Activated CD4-positive, alpha-beta T cell treated with anti-CD3 and anti-CD28 coated beads, Interleukin-2, Interleukin-4, amounts not matched to agents 100 ng/mL and 50 ng/mL, durations not matched to agents 16 hours and 8 hours (primary cell): ENCODE measurements at places on chromosomes 6 and 20.
A peak's percentile ranks its signal among the peaks of the same experiment; 100 is the strongest.

GRCh38 chr6:29813809-29814208 lies 13.8 kb upstream of the HLA-G start:
- DNase-seq: no peak

- DNase-seq: no peak
Measured at GRCh38 chr6:1873781-1874180, 264.1 kb downstream of the FOXC1 start.

- no peak for DNase-seq
Measured at GRCh38 chr6:122553697-122554096, 56.5 kb upstream of the PKIB start.

DNA sequence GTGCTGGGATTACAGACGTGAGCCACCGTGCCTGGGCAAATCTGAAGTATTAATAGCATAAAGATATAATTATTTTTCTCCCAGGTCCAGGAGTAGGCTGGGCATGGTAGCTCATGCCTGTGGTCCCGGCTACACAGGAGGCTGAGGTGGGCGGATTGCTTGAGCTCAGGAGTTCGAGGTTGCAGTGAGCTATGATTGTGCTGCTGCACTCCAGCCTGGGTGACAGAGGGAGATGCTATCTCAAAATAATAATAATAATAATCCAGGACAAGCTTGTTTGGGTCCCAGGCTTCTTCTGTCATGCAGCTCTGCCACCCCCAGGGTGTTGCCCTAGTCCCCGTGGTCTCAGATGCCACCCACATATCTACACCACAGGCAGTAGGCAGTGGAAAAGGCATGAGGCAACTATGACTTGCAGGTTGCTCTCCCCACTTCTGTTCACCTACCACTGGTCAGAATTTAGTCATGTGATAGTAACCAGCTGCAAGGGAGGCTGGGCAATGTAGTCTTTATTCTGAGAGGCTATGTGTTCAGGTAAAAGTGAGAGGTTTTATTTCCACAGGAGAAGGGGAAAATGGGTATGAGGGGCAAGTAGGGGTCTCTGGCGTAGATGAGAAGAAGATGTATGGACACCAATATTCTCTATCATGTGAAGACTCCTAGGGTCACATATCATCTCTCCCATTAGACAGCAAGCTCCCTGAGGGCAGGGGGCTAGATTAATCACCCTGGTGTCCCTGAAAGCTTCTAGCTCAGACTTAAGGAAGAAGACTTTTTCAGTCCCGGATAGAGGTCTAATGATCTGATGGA lies 25.7 kb downstream of the TCF15 start:
- DNase-seq: peak; percentile 34

- DNase-seq: peak; percentile 24
Measured at GRCh38 chr6:6758915-6759654, 170.6 kb downstream of the LY86 start.

GRCh38 chr6:170080169-170080827 lies 210.6 kb downstream of the DLL1 start:
- no peak for DNase-seq

DNA sequence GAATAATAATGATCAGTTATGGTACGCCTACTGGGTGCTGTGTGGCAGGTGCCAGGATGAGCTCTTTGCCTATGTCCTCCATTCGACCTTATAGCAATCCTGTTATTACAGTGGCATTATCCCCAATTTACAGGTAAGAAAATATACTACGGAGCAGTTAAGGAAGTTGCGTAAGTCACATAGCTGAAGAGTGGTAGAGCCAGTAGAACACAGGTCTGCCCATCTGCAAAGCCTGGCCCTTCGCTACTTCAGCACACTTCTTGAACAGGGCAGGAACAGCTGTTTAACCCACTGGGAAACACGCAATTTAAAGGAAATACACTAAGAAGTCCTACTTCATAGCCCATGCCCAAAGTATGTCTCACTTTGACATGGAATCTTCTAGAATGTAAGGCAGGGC lies 91.8 kb downstream of the PXDC1 start:
- no peak for DNase-seq

DNA sequence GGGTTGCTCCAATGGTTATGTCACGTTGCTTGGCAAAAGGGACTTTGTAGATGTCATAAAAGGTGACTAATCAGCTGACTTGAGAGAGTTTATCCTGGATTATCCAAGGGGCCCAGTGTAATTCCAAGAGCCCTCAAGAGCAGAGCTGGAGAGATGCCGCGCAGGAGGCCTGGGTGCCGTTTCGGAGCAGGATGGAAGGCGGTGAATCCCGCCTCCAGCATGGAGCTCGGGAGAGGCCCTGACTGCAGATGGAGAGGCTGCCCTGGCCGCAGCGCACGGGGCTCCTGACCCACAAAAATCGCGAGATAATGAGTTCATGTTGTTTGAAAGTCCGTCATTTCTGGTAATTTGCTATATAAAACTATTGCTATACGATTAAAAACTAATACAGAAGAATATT lies 219.8 kb downstream of the ZDHHC14 start:
- DNase-seq: no peak

DNA sequence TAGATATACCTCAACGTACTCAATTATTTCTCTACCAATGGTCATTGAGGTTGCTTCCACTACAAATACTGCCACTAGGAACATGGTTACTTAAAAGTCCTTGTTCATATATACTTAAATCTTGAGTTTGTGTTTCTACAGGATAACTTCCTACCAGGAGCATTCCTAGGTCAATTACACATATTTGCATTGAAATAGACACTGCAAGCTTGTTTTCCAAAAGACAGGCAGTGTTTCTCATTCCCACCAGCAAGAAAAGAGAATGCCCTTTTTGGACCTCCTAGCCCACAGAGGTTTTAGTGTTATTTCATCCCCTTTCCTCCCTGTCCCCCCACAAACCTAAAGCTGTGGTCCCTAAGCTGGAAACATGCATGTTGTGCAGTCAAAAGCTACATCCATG lies 177.3 kb downstream of the ID4 start:
- no peak for DNase-seq

GRCh38 chr6:11467364-11467763 lies 70.2 kb upstream of the TMEM170B start:
- no peak for DNase-seq

GRCh38 chr20:36830791-36831691 lies 44.9 kb upstream of the TLDC2 start:
- DNase-seq: no peak

DNA sequence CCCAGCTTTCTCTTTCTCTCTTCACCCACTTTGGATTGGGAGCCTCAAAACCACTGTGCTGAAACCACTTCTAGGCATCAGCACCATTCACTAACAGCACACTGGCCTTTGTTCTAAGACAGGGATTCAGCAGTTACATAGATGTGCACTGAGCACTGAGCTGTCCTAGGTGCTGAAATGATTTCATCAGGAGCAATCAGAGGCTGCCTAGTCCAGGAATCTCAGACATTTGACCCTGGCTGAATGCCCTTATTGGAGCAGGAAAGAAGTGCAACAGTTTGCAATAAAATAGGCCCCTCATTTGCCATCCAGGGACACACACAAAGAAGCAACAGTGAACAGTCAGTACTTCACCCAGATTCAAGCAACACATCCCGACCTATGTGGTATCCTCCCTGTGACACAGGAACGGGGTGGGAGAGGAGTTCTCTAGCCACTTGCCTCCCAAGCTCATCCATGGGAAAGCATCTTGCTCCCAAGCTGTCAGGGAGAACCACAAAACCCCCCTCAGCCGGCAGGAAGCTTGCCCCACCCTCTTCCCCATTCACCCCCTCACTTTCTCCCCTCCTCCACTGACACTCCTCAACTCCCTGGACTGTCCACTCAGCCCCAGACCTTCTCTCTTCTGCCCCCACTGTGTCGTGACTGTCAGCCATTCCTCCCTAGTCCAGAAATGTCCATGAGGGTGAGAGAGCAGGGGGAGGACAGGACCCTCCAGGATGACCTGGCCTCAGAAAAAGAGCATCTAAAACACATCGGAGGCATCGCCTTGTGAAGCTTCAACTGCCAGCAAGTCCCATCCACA lies 304.4 kb downstream of the PREX1 start:
- DNase-seq: peak; percentile 11

GRCh38 chr20:45303586-45304463 lies 2.8 kb upstream of the RBPJL start:
- DNase-seq: peak; percentile 45

GRCh38 chr6:36368421-36368820 lies 19.0 kb downstream of the ETV7 start:
- DNase-seq: no peak

DNA sequence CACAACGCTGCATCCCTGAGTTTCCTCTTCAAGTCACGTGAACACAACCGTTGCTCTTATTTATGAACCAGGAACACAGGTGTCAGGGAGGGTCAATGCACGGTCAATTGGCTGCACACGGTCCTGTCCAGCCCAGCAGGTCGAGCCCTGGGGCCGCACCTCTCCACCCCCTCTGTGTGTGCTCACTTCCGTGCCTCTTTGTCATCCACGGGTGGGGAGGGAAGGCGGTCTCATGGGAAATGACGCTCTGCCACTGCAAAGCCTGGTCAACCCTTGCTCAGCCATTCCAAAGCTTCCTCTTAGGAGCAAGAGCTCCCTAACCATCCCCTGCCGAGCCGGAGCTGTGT lies 38.7 kb downstream of the DACT2 start:
- no peak for DNase-seq

GRCh38 chr6:147222160-147222838 lies 18.1 kb downstream of the STXBP5 start:
- no peak for DNase-seq

- DNase-seq: no peak
Measured at GRCh38 chr20:63217706-63218105, 1.8 kb upstream of the YTHDF1 start.

- no peak for DNase-seq
Measured at GRCh38 chr6:23655525-23655924, 470.5 kb upstream of the NRSN1 start.

DNA sequence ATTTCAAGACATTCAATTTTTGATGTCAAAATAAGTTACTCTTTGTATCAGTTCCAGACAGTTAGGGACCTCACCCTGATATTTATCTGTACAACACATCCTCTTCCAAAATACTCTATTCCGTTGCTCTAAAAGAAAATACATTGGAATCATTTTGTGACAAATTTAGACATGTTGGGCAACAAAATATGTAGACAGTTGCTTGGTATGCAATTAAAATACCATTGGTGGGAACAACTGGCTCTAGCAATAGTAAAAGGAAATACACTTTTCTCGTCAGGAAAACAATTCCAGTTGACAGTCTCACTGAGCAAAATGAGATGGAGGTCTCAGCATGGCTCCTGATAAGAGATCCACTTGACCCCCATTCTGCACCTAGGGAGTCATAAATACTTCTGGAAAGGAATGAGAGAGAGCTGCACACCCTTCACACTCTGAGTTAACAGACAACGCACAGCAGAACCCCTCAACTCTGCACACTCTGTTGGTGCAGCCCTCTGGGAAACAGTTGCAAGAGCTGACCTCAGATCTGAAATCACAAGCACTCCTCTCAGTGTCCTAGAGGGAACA lies 171.3 kb upstream of the NT5E start:
- no peak for DNase-seq

GRCh38 chr6:166466178-166467122 lies 83.7 kb upstream of the MPC1 start:
- DNase-seq: no peak

GRCh38 chr6:149075616-149076354 lies 241.7 kb upstream of the TAB2 start:
- no peak for DNase-seq

DNA sequence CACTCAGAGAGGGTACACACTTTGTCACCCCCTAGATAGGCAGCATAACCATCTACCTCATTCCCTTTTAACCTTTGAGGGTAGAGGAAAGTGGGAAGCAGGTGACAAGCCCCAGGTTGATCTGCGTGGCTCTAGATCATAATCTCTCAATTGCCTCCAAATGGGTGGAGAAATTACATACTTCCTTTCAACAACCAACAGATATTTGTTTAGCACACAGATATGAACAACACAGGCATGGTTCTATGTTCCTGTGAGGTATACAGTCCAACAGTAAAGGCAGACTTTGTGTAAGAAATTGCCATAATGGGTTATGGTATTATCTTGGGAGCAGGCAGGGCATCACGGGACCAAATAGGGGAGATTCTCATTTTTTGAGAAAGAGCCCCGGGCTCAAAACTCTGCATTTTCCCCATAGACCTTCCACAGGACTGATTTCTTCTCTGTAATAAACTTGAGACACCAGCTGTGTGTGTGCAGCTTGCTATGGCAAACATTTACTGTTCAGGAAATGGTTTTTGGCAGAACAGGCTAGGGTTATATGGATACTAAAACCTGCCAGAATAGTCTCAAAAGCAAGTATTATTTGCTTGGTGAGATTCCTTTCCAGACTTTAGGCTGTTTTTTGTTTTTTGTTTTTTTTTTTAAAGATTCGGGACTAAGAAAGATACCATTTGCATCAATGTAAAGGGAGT lies 126.2 kb downstream of the CD164 start:
- no peak for DNase-seq

DNA sequence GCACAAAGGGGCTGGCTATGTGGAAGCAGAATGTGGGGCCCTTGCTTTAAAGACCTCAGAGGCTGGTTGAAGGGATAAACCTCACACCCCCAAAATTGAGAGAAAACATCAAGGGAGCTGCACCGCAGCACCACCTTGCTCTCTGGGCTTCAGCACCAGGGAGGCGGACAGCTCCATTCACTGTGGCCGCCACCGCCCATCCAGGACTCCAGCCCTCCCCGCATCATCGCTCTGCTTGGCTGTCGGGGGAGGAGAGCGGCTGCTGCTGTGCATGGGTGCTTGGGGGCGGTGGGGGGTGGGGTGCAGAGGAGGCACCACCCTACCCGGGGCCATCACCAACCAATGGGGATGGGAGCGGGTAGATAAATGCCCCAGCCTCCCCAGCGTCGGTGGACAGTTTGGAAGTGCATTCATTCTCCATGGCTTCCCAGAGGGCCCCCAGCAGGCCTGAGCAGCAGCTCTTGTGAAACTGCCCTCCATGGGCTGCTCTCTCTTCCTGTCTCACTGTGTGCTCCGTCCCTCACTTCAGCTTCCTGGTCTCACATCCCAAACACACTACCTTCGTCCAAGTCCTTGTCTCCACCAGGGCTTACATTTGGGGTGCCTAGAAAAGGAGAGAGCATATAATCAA lies 75.7 kb upstream of the BHLHE23 start:
- DNase-seq: peak; percentile 8

- DNase-seq: no peak
Measured at GRCh38 chr20:30168025-30168799, 1089.3 kb upstream of the DEFB115 start.

DNA sequence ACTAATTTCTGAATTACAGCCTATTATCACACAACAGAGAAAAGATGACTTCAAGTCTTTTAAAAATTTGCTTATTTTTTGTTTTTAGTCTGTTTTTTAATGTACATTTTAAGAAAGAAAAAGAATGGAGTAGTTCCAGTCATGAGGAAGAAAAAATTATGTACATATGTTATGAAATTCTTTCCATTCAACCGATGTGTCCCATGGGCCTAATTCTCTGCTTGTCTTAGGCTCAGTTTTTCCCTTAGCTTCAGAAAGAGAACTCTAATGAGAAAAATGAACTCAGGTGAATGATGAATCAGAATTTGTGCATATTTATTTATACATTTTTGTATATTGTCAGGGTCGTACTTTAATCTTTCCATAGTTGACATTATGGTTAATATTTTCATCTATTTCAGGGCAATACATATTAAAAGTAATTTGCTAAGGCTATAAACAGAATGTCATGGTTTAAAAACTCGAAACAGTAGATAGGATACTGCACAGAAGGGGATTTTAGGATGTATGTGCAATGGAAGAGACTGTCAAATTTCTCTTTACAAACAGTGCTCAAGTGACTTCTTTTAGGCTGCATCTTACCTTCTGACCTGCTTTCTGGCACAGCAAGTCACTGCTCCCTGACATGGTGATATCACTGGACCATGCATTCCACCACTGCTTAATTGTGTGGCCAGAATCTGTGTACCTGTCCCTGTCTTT lies 153.1 kb downstream of the EPHA7 start:
- no peak for DNase-seq

- DNase-seq: no peak
Measured at GRCh38 chr6:157849288-157850017, 26.4 kb downstream of the SNX9 start.
